ENCODE measurements at places on chromosomes 11 and 22. TPM values are rescaled to one million over a fixed set of nuclear protein-coding genes. Genes with fewer than 3 reads are reported as not detected.

GRCh38 chr22:31122532-31123291 is at the start of gene INPP5J:
Gene INPP5J (plus strand): TSS chr22:31122966. CDS start chr22:31123015, 49 bp downstream.
- DNase-seq = peak; percentile 35

Gene LRRC56
- 1.4 TPM for total RNA-seq

DNA sequence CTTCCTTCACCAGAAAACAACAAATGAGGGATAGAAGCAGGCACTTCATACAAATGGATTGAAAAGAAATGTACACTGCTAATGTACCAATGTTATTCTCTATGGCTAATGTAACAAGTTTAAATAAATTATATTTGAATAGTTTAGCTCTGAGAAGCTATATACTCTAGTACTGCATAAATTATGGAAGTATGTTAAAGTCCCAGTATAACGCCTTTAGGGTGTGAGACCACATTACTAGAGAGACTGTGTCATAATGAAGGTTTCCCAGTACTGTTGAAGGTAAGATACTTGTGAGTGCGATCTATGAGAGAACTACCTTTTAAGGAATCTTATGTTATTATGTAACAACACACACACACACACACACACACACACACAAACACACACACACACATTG is 39.8 kb upstream of the GAB2 start:
- DNase-seq = no peak

DNA sequence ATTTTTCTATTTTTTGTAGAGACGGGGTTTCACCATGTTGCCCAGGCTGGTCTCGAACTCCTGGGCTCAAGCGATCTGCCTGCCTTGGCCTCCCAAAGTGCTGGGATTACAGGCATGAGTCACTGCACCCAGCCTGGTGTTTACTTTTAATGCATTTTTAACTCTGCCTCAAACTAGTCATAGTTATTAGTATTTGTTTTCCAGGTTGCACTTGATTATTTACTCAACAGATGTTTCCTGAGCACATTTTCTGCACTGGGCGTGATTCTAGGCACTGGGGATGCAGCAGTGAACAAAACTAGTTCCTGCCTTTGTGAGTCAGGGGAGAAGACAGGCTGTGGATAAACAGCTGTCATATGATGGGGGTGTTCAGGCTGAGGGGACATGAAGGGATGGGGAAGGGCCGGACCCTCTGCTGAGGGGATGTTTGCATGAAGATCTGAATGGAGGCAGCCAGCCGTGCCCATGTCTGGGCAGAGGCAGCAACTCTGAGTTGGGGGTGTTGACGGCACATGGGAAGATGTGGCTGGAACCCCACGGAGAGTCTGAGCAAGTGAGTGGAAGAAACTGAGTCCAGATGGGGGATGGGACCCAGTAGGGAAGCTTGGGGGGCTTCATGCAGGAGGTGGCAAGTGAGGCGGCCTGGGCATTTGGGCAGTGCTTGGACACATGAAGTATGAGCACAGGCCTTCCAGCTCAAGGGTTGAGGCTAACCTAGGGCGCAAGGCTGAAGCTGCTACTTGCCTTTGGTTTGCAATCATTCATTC is 34.4 kb downstream of the MPPED1 start:
- no peak for DNase-seq

GRCh38 chr22:46297151-46297812 is 612 bp downstream of the GTSE1 start:
- peak; percentile 45 for DNase-seq

DNA sequence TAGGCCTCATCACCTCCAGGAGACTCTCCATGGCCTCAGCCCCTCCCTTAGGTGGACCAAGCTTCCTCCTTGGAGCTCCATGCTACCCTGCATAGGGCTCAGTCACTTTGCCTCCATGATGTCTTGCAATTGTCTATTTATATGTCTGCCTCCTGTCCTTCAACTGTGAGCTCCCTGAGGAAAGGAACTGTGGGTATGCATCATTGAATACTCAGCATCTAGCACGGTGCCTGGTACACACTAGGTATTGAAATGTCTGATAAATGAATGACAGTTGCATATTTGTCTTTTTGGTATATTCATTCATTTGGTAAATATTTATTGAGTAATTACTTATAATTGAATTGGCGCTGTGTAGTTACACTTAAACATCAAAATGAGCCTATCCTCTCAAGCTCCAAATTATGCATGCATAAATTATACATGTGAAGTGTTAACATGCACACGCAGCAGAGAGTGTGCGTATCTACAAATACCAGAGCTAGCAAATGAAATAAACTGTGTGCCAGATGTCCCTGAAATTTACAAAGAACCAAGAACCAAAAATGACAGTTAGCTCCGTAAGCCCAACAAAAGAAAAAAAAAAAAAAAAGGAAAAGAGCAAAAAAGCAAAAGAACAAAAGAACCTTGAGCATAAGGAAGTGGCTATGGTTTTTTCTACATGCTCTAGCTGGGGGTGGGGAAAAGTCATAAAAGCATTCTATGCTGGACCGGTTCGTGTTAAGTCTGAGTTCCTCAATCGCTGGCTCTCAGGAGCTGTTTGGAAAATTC is 25.2 kb downstream of the GRAP2 start:
- no peak for DNase-seq

DNA sequence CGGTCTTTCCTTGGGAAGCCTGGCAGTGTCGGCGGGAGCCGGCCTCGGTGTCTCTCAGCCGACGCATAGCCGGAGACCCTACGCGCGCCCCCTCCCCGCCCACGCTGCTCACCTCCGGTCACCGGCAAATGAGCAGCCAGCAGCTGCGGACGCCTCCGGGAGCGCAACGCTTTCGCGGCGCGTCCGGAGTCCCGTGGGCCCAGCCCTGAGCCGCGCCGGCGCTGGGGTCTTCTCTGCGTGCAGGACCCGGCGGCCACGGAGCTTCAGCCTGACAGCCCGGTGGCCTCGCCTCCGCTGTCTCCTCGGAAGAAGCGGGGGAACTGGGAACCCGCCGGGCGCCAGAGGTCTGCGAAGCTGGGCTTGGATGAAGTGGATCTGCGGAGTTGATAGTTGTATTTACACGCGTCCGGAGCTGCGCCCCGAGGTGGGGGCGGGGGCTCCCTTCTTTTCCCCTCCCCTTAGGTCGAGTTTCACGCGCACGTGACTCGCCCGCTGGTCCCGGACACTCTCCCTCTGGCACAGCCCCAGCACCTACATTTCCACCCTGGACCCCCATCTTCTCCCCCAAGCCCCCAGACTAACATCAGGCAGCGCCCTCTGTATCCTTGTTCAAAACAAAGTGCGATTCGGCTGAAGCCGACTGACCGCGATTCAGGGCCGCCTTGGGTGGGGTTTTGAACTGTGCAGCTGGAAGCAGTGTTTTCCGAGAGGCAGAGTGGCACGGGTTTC is at the start of gene SLC43A1:
Gene SLC43A1 (minus strand): TSS at position 371 of the 729 bp plus-strand sequence. CDS start 1,591 bp downstream, outside the sequence.
- DNase-seq = no peak

DNA sequence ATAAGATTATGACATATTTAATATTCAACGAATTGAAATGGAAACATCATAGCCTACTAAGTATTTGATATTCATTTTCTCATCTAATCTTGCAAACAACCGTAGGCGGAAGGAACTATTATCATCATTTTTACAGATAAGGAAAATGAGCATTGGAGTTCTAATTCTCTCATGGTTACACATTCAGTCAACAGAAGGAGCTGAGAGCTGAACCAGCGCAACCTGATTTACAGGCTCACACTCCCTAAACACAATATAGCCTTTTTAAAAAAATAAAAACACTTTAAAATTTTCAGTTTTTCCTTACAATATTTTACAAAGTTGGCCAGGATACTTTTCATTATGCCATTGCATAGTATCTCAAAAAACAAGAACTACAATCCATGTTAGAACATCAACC is 74.8 kb downstream of the APOL5 start:
- DNase-seq = no peak

Gene FGF4
- not detected for total RNA-seq

Data from mammary epithelial cell (primary cell).